Caki2 (cell line): ENCODE measurements at places on chromosomes 6 and 20.
A peak's percentile ranks its signal among the peaks of the same experiment; 100 is the strongest.

DNA sequence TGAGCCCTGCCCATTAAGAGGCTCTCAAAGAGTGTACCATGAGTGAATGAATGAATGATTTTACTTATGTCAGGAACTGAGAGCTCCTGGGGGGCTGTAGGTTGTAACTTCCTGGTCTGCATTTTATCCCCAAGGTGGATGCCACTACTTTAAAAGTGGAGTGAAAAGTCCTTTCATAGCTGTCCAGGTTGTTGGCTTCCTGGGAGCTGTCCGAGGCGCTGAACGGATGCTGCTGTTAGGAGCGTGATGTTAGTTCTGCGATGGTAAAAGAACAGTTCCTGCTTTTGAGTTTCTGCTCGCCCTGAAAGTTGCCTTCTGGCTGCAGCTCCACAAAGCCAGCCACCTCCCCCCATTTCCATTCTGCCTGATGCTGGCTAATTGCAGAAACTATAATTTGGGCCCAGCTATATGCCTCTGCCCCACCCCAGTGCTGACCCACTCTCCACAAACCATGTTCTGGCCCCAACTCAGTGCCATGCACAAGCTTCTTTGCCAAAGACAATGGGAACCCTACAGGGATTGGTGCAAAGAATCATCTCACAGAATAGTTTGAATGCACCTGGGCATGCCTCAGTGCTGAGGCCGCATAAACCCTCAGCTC is 330.9 kb upstream of the CDH4 start:
- DNase-seq: peak; percentile 12

DNA sequence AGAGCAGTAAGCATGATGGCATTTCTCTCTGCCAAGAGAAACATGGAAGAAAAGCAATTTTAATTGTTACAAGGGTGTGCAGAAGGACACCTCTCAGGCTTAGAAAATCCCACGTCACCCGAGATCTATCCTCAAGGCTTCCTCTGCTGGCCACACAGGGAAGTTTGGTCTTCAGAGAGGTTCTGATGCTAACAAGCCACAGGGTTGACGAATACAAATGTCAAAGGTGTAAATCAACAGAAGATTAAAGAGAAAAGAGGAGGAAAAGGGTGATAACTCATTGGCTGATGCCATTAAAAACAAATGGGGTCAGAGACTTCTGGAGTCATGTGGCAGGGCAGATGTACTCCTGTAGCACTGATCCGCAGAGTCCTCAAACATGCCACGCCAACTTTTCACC is 33.6 kb upstream of the SPDEF start:
- DNase-seq: no peak

GRCh38 chr6:126069449-126069848 is 83.1 kb downstream of the TRMT11 start:
- no peak for DNase-seq

- no peak for DNase-seq
Measured at GRCh38 chr6:68086199-68086598, 548.9 kb upstream of the ADGRB3 start.

- no peak for DNase-seq
Measured at GRCh38 chr6:89184344-89184743, 32.8 kb downstream of the GABRR1 start.

DNA sequence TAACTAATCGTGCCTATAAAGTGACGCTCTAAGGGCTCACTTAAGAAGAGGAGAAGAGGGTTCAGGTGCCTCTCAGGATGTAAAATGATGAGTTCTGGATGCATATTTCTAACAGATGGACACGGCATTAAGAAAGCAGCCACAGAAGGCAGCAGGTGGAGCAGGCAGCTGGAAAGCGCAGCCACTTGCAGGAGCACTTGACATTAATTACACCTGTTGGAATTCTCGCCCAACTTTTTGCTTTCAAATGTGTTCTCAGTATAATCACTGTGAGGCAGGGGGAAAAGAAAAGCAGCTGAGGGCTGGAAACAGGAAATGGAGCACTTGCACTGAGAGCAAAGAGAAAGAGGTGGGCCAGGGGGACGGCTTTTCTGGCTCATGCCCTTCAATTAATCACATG is 164.2 kb downstream of the NKAIN2 start:
- DNase-seq: no peak

DNA sequence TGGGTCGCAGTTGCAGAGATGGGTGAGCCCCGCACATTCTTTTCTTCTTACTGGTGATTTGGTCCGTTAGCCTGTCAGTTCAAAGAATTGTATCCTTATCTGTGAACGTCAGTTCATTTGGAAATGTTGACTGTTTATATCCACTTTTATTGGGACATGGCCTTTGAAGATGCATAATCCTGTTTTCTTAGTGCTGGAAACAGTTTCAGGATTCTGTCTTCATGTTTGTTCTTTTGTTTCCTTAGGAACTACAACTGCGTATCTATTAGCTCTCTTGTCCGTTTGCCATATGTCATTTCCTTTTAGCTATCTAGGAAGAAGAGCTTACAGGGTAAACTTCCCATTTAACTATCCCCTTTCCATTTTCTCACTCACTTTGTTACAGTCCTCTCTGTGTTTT is 35.0 kb upstream of the TULP1 start:
- DNase-seq: no peak
